ENCODE measurements at places on chromosomes 12 and 14.
A peak's percentile ranks its signal among the peaks of the same experiment; 100 is the strongest.

GRCh38 chr14:89399594-89400068, 17.4 kb downstream of the FOXN3 start:
- peak; percentile 52 for DNase-seq

GRCh38 chr14:36659822-36660735, 1.6 kb upstream of the PAX9 start:
- no peak for DNase-seq

GRCh38 chr12:131828671-131829355, 620 bp downstream of the MMP17 start:
- DNase-seq: no peak

- DNase-seq: no peak
Observed at GRCh38 chr12:65510007-65510406, 231.5 kb downstream of the MSRB3 start.

GRCh38 chr12:115407723-115408122, 723.7 kb upstream of the TBX3 start:
- DNase-seq: no peak

DNA sequence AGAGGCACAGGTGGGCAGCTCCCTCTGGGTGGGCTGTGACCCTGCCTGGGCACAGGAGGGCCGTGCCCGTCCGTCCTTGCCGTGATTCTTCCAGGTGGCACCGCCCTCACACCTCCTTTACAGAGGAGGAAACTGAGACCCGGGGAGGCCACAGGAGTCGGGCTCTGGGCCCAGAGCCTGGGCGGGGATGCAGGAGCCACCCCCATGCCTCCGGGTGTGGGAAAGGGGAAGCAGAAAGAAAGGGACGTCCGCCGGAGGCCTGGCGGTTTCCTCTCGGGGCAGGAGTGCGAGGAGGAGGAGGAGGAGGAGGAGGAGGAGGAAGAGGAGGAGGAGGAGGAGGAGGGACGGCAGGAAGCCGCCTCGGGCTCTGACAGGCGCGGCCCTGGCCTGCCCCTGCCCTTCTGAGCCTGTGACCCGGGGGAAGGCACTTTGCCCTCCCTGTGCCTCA, 23.0 kb downstream of the SH2B3 start:
- DNase-seq: no peak

GRCh38 chr12:47782372-47782770, 9.3 kb downstream of the SLC48A1 start:
- no peak for DNase-seq

DNA sequence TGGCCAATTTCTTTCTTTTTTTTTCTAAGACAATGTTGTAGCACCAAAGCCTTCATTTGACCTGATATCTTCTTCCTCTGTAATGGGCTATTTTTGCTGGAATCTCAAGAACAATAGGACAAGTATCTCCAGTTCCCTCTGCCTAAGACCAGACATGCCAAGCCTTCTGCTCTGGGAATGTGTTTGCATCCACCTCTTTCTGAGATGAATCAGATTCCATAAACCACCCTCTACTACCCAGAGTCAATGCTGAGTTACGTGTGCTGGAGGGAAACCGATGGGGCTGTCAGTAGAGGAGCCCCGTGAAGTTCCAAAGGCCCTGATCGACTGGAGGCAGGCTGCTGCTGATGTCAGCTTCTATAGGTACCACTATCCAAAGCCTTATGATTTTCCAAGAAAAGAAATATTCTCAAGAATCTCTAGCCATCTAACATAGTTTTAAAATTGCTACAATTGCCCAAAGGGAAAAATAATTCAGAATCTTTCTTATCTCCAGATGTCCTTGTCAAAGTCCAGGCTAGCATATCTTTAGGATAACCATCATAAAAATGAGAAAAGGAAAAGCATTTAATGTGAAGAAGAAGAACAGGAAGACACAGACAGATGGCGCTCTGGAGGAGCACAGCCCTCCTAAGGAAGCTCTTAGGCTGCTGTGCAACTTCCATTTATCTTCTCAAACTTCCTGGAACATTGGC, 101.9 kb downstream of the SLC8A3 start:
- DNase-seq: peak; percentile 52

- DNase-seq: no peak
Observed at GRCh38 chr12:46320731-46321130, 51.8 kb downstream of the SLC38A2 start.

GRCh38 chr12:131105736-131106348, 152.1 kb downstream of the ADGRD1 start:
- DNase-seq: no peak

DNA sequence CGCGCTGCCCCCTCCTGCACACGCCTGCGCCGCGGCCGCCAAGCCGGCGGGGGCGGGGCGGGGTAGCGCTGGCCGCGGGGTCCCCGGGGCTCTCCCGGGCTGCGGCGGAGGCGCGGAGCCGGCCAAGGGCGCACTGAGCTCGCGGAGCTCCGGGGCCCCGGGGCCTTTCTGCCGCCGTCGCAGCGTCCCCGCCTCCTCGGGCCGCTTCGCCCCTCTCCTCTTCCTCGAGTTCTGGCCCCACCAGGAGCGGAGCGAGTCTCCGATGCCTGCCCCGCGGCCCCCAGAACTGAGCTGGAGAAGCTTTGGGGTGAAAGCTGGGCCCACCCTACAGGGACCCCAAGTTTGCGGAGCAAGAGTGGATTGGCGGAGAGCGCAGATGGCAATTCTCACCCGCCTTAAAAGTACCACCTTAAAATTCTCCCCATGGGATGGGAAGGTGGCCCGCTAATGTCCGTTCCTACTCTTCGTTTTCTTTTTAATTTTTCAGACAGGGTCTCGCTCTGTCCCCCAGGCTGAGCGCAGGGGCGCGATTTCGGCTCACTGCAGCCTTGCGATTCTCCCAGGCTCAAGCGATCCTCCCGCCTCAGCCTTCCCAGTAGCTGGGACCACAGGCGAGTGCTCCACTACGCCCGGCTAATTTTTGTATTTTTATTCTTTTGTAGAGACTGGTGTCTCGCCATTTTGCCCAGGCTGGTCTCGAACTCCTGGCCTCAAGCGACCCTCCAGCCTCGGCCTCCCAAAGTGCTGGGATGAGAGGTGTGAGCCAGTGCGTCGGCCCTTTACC, 129.6 kb downstream of the NDUFA12 start:
- DNase-seq: no peak

DNA sequence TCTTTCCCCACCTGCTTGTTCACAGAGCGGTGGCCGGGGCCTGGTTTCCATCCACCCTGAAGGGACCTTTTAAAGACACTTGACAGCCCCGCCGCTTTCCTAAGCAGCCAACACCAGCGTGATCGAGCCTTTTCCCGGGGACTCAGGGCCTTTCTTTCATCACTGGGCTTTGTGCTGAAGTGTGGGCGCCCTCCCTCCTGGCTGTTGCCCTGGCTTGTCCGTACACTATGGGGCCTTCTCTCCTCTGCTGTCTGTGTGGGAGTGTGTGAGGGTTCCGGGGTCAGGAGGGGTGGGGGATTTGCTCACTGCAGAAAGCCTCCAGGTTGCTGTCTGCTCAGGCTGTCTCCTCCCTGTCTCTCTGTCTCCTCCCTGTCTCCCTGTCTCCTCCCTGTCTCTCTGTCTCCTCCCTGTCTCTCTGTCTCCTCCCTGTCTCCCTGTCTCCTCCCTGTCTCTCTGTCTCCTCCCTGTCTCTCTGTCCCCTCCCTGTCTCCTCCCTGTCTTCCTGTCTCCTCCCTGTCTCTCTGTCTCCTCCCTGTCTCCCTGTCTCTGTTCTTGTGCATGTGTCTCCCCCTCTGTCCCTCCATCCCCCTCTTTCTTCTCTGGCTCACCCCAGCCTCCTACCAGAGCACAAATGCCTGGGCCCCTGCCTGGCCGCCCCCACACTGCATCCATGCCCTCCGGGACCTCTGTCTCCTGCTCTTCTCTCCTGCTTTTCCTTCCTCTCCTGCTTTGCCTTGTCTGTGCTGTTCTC, 64.7 kb downstream of the CCDC92 start:
- DNase-seq: no peak

DNA sequence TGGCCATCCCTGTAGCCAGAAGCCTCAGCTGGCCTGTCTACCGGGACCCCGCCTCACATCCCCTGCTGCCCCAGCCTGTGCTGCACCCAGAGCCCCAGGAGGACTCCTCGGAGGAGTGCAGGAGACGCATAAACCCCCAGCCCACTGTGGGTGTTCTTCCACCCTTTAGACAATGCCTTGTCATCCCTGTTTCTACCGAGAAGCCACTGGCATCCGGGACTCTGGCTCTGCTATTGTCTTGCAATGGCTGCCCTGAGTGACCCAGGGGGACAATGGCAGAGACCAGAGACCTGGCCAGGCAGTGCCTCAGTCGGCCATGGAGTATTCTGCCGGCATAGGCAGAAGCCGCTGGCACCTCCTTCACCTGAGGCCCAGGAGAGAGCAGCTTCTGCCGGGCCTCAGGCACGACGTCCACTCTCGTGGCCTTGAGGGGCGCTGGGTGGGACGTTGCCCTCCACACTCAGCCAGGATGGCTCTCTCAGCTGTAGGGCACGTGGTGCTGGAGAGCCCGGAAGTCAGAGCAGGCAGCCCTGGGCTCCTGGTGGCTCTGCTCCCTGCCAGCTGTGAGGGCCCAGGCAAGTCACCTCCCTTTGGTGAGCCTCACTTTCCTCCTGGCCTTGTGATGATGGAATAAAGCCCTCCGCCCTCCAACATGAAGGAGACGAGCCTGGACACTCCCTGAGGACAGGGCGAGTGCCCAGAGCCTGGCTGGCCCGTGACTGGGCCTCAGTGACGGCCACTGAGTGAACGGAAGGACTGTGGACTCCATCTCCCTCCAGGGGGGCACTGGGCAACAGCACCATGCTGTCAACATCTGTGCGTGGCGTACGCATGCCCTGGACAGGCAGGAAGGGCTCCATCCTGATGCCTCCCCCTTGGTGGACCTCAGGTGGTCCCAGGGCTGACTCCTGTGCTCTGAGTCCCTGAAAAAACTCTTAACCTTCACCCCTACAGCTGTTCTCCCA, 41.0 kb downstream of the TRAFD1 start:
- DNase-seq: no peak

DNA sequence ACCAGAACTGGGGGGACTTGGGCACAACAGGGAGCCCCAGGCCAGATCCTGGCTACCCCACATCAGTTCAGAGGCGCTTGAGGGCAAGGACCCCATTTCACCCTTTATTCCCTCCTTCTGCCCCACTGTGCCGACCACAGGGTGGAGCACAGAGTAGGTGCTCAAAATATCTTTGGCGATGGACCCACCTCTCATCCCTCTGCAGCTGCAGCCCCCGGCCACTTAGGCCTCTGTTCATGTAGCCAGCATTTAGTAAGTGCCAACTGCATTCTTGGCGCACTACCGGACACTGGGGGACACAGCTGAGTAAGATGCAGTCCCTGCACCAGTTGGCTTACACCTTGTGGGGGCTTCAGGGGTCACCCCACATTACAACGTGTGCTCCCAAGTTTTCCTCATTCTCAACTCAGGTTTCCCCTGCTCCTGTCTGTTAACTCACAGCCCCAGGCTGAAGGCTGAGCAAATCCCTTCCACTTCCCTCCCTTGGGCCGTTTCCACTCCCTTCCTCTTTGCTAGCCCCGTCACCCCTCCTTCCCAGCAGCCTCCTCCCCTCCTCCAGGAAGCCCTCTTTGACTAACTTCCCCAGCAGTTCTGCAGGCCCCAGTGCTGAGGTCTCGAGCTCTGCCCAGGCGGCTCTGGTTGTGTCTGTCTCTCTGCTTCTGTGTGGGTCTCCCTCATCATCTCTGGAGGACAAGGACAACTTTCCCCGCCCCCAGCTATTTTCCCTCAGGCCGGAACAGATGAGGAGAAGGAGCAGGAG, 26.5 kb downstream of the KRT80 start:
- DNase-seq: no peak

- peak; percentile 74 for DNase-seq
Observed at GRCh38 chr14:89386212-89386886, 30.7 kb downstream of the FOXN3 start.

GRCh38 chr14:64952598-64953309, 10.2 kb upstream of the GPX2 start:
- peak; percentile 21 for DNase-seq

DNA sequence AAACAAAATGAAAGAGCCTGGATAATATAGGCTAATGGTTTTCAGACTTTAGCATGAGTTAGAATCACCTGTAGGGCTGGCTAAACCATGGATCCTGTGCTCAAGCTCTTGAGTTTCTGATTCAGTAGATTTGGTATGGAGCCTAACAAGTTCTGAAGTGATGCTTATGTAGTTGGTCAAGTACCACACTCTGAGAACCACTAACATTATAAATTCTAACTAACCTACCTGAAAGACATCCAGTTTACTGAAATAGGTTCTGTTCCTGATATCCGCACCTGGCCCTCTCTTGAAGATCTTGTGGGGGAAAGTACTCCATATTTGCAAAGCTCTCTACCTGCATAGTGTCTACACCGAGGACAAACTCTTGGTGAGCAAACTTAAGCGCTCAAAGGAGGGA, 59.4 kb upstream of the VSX2 start:
- DNase-seq: no peak

DNA sequence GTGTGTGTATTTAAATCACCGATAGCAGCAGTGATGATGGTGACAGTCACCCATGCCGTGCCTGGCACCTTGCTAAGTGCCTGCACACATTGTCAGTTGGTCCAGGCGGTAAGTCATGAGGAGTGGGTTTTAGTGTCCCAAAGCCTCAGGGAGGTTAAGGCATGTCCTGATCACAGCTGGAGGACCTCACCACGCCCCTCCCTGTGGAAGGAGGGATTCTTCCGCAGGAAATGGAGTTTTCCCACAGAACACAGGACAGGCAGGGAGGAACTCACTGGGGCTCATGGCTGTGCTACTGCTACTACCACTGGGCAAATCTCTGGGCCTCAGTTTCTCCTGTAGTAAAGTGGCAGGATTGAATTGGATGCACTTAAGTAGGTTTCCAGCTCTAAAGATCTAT, 142.3 kb downstream of the CACNA1C start:
- no peak for DNase-seq

DNA sequence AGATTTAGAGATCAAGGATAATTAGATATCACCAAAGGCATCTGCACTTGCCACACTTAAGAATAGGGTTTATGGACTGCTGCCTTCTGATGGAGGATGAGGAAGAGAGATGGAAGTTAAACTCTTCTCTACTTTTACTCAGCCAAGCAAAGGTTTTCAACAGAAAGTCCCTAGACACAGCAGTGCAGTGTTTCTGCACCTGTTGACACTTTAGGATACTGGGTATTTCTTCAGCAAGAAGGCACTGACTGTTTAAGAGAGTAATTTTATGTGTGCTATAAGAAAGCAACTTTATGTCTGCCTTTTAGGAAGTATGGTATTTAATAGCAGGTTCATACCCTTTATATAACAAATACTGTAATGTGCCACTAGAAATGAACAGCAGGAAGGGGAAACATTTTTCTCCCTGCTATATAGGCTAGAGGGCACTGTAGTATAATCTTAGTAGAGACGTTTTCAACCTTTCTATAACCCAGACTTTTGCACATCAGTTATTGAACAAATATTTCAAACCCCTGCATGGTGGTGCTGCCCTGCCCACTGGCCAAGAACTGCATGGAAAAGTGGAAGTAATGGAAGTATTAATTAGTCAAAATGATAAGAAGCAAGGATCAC, 225.0 kb upstream of the GRIP1 start:
- no peak for DNase-seq
